GM03348 (cell line): ENCODE measurements at places on chromosomes 1 and 21.

- peak; percentile 91 for DNase-seq
Observed at GRCh38 chr1:46036894-46037839, 95.3 kb downstream of the PIK3R3 start.

GRCh38 chr1:176789571-176790090, 326.7 kb downstream of the PAPPA2 start:
- peak; percentile 70 for DNase-seq

- no peak for DNase-seq
Observed at GRCh38 chr1:91744953-91745639, 140.9 kb downstream of the TGFBR3 start.

GRCh38 chr1:46719689-46720088, 775 bp upstream of the EFCAB14 start:
- no peak for DNase-seq

DNA sequence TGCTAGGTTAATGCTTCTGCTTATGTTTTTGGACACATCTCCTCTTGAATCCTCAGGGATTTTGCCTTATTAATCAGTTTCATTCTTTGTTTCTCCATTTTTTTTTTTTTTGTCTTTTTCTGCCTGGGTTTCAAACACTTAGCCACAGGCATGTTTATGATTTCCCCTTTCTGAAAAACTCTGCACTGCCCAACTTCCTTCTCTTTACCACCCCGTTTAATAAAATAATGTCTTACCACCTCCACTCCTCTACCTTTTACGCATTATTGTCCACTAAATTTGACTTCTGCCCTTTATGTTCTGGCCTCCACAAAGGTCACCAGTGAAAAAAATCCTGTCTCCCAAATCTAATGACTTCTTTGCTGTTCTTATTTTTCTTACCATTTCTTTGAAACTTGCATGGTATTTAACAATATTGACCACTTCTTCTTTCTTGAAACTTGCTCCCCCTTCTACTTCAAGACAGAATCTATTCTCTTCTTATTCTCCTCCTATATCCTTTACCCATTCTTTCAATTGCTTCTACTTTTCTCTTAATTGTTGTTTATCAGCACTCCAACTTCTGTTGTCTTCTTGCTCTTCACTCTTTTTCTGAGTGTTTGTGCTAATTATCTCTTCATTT, 150.3 kb downstream of the TNFSF18 start:
- no peak for DNase-seq

DNA sequence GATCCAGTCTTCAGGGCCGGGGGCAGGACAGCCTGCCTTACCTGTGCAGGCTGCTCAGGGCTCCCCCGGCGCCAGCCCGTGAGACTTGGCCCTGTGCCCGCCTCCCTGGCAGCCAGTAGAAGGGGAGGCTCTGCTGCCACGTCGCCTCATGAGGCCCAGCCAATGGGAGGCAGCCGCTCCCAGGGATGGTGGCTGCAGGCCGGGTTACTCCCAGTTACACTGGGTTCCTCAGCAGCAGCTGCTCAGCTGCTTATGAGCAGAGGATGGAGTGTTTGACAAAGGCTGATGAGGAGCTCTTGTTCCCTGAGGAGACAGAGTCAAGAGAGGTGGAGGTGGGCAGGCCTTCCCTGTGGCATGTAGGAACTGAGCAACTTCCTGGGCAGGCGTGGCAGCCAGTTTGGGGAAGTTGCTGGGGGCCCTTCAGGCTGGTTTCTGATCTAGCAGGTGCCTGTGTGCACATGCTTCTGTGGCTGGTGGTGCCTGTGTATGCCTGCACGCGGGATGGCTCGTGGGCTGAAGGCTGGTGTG, 5.5 kb downstream of the MFSD2A start:
- DNase-seq, result no peak

GRCh38 chr21:38773099-38774061, 32.3 kb upstream of the ETS2 start:
- DNase-seq, result peak; percentile 85

DNA sequence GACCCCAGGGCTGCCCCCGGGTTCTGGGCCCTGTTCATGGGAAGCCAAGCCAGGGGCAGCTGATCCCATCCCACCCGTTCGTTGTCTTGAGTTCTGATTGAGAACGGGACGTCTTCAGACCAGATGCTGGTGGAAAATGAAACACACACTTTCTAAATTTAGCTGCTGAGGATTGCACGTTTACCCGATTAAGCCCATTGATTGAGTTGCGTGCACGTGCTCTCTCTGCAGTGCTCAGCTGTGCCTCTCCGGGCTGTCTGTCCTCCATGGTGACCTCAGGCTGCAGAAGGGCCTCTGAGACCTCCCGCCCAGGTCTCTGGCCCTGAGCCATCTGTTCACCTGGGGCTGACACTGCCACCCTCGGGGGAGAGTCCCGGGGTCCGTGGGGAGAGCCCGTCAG, 27.0 kb upstream of the PEX10 start:
- DNase-seq, result no peak
